ENCODE measurements at places on chromosomes 1 and 21. TPM values are rescaled to one million over a fixed set of nuclear protein-coding genes. Genes with fewer than 3 reads are reported as not detected.

DNA sequence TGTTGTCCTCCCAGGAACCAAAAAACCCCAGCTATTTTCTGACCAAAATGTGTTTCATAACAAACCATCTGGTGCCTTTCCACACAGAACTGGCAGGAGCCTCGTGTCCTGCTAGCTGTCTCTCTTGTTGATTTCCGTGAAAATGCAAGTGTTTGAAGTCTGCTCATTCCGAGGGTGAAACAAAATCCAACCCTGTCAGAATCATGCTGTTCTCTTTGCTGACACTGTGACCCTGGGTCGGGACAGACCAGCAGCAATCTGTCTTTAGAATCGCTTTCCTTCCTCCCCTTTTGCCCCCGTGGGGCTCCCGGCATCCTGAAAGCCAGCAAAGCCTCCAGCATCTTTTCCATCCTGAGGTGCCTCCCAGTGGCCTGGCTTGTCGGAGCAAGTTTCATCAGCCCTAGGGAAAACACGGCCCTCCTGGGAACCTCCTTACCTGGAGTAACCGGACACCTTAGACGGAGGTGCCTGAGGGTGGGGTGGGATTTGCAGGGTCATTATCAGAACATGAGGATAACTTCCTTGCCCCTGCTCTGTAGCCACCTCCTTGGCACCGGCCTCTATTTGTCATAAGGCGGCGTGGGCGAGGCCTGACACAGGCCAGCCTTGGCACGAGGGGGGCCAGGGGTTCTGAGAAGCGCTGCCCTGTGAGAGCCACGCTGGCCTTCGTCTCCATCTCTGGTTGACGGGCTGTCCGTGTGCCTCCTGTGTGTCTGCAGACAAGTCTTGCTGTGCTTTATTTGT is 24.9 kb downstream of the LDLRAP1 start:
- H3K27ac ChIP-seq: no peak overlapping the region
- H3K4me1 ChIP-seq: peaks cover 2% of the 10 kb centered on the region
- no peak for DNase-seq
- H3K36me3 ChIP-seq: no peaks in the 10 kb centered on the region
- H3K4me3 ChIP-seq: no peak overlapping the region
- no peaks in the 10 kb centered on the region for H3K27me3 ChIP-seq

DNA sequence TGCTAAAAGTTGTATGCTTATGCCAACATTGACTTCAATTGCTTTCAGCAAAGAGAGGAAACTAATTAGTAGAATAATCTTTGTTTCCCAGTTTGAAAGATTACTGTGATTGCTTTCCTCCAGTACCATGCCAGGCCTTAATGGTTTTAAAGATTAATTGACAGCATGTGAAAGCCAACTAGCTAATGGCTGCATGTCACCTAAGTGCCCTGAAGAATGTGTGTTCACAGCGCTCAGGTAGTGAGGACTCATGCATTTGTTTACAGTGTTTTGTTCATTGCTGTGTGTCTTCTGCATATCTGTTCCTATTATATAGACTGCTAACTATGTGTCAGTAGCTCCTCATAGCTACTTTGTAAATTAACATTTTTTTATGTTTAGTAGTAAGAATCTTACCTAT is 335.6 kb downstream of the LRRIQ3 start:
- no peaks in the 10 kb centered on the region for H3K27me3 ChIP-seq
- no peaks in the 10 kb centered on the region for H3K4me1 ChIP-seq
- H3K4me3 ChIP-seq: no peak overlapping the region
- H3K27ac ChIP-seq: no peak overlapping the region
- DNase-seq: no peak

GRCh38 chr1:159970932-159971342 is 16.9 kb upstream of the SLAMF9 start:
- H3K4me1 ChIP-seq: no peaks in the 10 kb centered on the region
- H3K36me3 ChIP-seq: no peaks in the 10 kb centered on the region
- DNase-seq: no peak
- peaks cover 45% of the 10 kb centered on the region for H3K27me3 ChIP-seq
- no peak overlapping the region for H3K4me3 ChIP-seq

DNA sequence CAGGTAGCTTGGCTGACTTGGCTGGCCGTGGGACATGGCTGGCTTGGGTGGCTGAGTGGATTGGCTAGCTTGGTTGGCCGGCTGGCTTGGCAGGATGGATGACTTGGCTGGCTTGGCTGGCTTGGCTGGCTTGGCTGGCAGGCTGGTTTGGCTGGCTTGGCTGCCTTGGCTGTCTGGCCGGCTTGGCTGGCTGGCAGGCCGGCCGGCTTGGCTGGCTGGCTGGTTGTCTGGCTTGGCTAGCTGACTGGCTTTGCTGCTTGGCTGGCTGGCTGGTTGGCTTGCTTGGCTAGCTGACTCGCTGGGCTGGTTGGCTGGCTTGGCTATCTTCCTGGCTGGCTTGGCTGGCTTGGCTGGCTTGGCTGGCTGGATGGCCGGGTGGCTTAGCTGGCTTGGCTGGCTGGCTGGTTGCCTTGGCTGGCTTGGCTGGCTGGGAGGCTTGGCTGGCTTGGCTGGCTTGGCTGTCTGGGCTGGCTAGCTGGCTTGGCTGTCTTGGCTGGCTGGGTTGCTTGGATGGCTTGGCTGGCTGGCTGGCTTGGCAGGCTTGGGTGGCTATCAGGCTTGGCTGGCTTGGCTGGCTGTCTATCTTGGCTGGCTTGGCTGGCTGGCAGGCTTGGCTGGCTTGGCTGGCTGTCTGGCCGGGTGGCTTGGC is 129.7 kb upstream of the FAM72C start:
- no peaks in the 10 kb centered on the region for H3K4me1 ChIP-seq
- peak; percentile 2 for DNase-seq
- H3K36me3 ChIP-seq: no peaks in the 10 kb centered on the region
- H3K27ac ChIP-seq: no peak overlapping the region
- no peak overlapping the region for H3K4me3 ChIP-seq
- no peaks in the 10 kb centered on the region for H3K27me3 ChIP-seq

DNA sequence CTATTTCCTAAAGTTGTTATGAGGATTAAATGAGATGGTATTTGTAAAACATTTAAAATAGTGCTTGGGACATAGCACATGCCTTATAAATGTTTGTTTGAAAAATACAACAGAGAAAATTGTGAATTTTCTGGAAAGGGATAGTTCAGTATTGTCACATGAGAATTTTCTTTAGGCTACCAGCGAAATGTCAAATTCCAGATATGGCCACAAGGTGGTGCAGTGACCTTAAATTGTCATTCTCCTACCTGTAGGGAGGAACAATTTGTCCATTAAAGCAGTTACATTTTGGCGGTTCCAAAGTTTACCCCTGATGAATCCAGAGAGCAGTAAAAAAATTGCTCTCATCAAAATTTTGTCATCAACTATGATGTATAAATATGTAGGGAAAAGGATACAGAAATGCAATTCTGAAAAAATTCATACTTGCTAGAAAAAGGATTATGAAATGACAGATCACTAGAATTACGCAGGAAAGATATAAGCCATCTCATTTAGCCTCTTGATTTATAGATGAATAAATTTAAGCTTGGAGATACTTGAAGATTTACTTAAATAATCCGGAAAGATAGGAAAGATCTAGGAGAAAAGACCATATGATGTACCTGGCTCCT is 50.2 kb upstream of the TSHB start:
- H3K4me1 ChIP-seq: no peaks in the 10 kb centered on the region
- peak; percentile 65 for DNase-seq
- H3K4me3 ChIP-seq: no peak overlapping the region
- peaks cover 14% of the 10 kb centered on the region for H3K27me3 ChIP-seq
- no peak overlapping the region for H3K27ac ChIP-seq
- no peaks in the 10 kb centered on the region for H3K36me3 ChIP-seq

DNA sequence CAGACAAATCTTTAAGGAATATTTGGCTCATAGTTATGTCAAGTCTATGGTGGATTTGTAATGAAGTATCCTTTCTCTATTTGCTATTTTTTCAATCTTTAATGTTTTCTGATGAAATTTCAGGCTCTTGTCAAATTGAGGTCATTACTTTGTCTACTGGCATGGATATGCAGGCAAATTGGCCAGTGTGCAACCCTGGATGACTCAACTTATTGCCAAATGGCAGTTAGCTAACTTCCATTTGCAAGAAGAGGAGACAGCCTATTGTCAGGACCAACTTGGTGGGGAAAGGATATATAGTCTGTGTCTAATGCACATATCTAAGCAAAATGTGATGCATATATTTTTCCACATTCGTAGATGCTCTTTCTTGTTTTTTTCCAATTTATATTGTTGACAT is 530.5 kb downstream of the PTBP2 start:
- H3K4me3 ChIP-seq: no peak overlapping the region
- no peaks in the 10 kb centered on the region for H3K36me3 ChIP-seq
- H3K27me3 ChIP-seq: no peaks in the 10 kb centered on the region
- no peaks in the 10 kb centered on the region for H3K4me1 ChIP-seq
- no peak for DNase-seq
- H3K27ac ChIP-seq: no peak overlapping the region

DNA sequence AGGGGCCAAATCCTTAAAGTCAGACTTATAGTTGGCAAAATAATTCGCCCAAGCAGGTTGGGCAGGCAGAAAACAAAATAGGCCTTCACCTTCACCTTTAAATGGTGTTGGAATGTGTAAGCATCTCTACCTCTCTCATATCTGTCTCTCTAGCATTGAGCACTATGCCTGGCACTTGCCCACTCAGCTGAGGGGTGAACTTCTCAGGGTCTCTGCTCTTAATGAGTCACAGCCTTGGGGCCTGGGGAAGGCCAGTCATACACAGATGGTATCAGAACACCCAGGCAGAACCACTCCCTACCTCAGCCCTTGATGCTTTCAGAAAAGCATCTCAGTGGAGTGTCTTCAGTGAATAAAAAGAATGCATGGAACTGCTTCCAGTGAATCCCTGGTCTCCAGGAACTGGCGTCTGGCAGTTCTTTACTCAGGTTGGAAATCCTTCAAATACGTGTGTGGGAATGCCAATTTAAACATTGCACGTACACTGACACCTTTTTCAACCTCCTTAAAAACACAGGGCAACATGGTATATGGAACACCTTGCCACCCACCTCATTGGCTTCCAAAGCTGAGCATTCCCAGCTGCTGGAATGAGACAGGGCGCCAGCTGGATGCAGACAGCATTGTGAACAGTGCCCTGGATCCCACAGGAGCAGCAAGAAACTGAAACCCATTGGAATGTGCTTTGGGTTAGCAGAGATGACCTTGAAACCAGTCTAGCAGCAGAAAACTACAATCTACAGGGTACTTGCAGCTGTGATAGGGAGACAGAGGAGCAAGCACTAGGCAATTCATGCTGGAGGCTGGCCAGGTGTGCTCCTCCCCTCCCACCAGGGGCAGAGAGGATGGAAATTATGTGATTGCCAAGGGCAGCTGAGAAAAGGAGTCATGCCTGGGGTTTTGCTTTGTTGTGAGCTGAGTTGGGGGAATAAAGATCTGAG is 30.0 kb downstream of the ZNF697 start:
- no peak overlapping the region for H3K27ac ChIP-seq
- H3K4me1 ChIP-seq: no peaks in the 10 kb centered on the region
- H3K36me3 ChIP-seq: no peaks in the 10 kb centered on the region

DNA sequence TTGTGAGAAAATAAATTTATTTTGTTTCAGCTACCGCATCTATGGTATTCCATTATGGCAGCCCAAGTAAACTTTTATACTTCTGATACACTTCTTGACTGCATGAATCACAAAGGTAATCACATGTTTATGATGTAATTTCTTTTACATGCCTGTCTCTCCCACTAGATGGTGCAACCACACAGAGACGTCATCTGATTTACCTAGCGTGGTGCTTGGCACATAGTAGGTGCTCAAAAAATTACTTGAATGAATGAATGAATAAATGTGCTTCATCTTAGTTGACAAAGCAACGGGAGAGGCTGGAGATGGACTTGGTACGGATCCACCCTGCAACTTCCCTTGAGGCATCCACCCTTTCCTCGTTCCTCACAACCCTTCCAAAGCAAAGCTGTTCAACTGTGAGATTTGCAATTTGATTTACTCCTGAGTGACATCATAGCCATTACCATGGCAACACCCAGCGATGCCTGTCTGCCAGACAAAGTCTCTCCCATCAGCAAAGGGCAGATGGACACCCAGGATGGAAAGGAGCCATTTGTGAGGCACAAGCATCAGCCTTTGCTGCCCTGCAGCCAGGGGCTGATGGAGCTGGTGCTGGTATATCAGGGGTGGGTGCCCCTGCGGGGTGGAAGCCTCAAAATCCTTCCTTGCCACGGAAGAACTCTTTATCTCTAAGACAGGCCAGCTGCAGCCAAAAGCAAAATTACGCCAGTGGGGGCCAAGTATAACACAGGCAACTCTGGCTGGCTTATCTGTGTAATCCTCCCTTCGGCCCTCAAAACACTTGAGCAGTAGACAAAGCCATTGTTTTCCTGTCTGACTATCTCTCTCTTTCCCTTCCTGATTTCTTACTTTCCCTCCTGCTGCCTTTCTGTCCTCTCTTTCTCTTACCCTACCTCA is 18.9 kb upstream of the VWA5B1 start:
- no peak for DNase-seq
- no peak overlapping the region for H3K4me3 ChIP-seq
- H3K4me1 ChIP-seq: no peaks in the 10 kb centered on the region
- no peak overlapping the region for H3K27ac ChIP-seq
- H3K27me3 ChIP-seq: peaks cover 19% of the 10 kb centered on the region
- H3K36me3 ChIP-seq: no peaks in the 10 kb centered on the region

- H3K4me1 ChIP-seq: peaks cover 40% of the 10 kb centered on the region
- no peaks in the 10 kb centered on the region for H3K36me3 ChIP-seq
- H3K4me3 ChIP-seq: peak overlapping the region; percentile 27
- no peaks in the 10 kb centered on the region for H3K27me3 ChIP-seq
- peak overlapping the region; percentile 86 for H3K27ac ChIP-seq
Measured at GRCh38 chr1:28927648-28928313, 13.4 kb downstream of the EPB41 start.

GRCh38 chr1:223411309-223411708 is 18.1 kb downstream of the CCDC185 start:
- H3K27ac ChIP-seq: no peak overlapping the region
- no peaks in the 10 kb centered on the region for H3K36me3 ChIP-seq
- no peak for DNase-seq
- H3K4me1 ChIP-seq: no peaks in the 10 kb centered on the region
- no peak overlapping the region for H3K4me3 ChIP-seq
- H3K27me3 ChIP-seq: peaks cover 25% of the 10 kb centered on the region

- H3K27me3 ChIP-seq: no peaks in the 10 kb centered on the region
- peaks cover 36% of the 10 kb centered on the region for H3K4me1 ChIP-seq
- no peak for DNase-seq
- H3K27ac ChIP-seq: no peak overlapping the region
Measured at GRCh38 chr1:61173118-61173517, 90.8 kb downstream of the NFIA start.

HPDL gene
- 7.8 TPM for total RNA-seq

IL10RB gene
- 11.1 TPM for total RNA-seq

RAB13 gene
- 206 TPM for total RNA-seq

All from A673 (cell line).